ENCODE measurements at places on chromosomes 11 and 22.

- no peak for DNase-seq
Measured at GRCh38 chr22:31853736-31854495, 90.4 kb upstream of the YWHAH start.

- DNase-seq, result no peak
Measured at GRCh38 chr11:126501641-126502040, 146.2 kb downstream of the ST3GAL4 start.

DNA sequence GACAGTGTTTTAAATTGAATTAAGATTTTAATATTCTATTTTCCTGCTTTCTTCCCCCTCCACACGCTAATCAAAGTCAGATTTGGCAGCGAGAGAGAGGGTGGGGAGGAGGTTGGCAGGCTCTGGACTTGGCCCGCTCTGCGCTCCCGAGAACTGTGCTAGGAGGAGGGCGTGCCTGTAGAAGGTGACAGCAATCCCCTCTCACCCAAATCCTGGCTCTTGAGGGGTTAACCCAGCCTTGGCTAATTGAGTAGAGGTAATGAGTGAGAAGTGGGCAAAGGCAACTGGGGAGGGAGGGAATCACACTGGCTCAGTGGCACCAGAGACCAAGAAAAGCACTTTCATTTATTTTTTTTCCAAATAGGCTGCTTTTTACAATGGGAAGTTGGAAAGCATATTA, 42.2 kb downstream of the BUD13 start:
- no peak for DNase-seq

DNA sequence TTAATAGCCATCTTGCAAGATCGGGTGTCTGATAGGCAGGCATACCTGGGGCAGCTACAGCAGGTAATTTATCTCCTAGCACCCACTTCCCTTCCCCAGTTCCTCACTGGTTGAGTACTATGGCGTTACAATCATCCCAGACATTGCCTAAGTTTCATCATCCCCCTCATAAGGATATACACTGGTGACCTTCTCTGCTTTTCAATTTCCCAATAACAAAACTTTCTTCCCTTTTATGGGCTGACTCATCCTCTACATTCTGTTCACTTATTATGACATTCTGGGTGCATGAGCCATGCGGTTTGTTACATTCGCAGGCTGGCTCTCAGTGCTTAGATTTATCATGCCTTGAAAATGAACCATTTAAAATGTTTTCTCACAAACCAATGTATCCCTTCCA, 5.0 kb upstream of the MRPL11 start:
- DNase-seq, result no peak

- DNase-seq, result no peak
Measured at GRCh38 chr11:66326261-66327111, 9.6 kb upstream of the CD248 start.

- no peak for DNase-seq
Measured at GRCh38 chr22:19885841-19886592, 31.3 kb upstream of the GNB1L start.

DNA sequence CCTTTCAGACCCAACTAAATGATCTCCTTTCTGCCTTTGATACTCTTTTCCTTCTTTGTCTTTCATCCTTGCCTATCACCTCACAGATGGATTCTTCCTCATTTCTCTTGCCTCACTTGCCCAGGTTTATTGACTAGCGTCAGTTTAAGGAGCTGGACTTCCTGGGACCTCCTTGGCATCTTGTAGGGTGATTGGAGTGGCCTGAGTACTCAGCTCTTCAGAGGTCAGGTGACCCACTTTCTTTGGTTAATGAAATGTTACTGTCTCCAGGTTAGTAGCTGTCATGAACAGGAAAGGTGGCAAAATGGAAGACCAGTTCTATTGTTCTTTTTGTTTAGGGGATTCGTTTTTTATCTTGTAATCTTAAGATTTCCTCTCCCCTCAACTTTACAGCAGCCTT, 4.6 kb upstream of the BACE1-AS start:
- DNase-seq, result no peak

DNA sequence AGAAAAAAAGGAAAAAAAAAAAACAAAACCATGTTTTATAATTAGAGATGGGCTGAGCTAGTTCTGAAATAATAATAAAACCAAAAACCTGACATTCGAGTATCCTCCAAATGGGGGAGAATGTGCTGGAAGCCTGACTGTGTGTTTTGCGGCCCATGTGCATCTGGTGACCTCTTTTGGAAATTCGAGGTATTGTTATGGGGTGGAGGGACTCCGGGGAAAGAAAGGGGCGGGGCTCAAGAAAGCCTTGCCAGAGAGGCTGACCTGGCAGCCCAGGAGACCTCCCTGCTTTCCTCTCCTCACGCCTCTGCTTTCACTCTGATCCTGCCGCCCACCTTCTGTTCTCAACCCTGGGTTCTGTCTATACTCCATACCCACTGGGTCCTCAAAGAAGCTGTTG, 72.9 kb downstream of the CTTN start:
- no peak for DNase-seq

DNA sequence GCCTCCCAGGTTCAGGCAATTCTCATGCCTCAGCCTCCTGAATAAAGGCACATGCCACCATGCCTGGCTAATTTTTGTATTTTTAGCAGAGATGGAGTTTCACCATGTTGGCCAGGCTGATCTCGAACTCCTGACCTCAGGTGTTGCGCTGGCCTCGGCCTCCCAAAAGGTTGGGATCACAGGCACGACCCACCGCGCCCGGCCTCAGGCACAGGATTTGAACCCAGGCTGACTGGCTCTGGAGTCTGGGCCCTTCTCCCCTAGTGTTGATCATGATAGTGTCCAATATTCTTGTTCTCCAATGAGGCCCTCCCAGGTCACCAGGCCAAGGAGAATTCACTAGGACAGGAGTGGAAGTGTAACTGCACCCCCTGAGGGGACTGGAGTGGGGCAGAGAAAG, 401.9 kb downstream of the LARGE1 start:
- no peak for DNase-seq

DNA sequence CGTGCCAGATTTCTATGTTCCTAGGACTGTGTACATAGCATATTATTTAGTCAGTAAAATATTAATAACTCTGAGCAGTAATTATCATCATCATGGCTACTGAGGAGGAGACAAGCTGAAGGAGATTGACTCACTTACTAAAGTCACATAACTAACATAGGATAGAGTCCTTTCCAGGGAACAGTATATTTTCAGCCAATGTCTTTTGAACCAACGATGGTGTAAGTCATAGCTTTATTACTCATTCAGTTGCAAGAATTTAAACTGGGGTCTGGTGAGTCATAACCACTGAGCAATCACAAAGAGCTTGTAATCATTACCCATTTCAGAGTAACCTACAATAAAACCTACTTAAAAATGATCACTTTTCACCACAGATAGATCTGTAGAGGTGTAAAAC, 1564.8 kb upstream of the TENM4 start:
- DNase-seq, result no peak

DNA sequence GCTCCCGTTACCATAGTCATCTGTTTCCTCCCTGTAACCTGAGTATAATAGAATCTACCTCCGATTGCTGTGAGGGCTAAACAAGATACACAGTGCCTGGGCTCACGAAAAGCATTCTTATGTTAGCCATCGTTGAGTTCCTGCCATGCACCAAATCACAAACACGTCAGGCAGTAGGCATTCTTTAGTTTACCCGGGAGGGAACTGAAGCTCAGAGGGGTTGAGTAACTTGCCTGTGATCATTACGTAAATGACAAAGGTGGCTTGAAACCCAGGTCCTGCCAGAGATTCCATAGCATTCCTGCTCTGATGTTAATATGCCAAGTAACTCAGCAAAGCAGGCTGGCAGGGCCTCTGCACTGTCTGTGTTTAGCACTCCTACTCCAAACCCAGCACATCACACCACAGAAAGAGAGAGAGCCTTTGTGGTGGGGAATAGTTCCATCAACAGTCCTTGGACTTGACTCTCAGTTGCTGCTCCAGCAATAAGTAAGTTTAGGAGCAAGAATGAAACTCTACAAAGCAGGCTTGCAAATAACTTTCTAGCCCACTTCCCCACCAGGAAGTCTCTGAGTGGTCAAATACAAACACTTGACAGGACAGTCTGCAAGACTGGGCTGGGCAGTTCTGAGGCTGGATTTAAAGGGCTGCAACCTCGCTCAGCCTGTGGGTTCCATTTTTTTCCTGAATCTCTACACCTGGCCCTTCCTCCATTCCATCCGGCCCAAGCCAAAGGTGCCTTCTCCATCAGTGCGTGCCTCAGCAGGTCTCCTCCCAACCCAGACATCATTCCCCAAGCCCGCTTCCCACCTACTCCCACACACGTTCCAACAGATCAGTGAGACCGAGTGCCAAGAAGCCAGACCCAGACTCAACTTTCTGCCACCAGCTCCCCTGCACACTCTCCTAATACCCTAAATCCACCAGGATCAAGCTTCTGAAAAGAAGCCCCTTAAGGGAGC, 1.1 kb downstream of the SCN2B start:
- DNase-seq, result no peak

- no peak for DNase-seq
Measured at GRCh38 chr11:120462825-120463224, 48.7 kb upstream of the GRIK4 start.

DNA sequence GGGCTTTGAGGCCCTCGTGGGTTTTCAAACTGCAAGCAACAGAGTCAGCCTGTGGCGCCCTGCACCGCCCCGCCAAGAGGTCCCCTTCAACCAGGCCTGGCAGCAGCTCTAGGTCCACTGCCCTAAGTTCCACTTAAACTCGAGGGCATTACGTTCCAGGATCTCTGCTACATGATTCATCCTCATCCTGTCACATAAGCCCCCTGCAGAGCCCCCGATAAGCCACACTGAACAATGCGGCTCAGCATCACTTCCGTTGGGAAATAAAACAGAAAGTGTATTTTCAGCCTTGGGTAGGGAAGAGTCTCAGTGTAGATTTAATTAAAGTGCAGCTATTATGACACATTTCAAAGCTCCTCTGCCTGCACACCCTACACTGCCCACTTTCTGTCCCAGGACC, 24.6 kb downstream of the SULT4A1 start:
- no peak for DNase-seq

GRCh38 chr22:45647532-45648225, 24.0 kb upstream of the ATXN10 start:
- no peak for DNase-seq

DNA sequence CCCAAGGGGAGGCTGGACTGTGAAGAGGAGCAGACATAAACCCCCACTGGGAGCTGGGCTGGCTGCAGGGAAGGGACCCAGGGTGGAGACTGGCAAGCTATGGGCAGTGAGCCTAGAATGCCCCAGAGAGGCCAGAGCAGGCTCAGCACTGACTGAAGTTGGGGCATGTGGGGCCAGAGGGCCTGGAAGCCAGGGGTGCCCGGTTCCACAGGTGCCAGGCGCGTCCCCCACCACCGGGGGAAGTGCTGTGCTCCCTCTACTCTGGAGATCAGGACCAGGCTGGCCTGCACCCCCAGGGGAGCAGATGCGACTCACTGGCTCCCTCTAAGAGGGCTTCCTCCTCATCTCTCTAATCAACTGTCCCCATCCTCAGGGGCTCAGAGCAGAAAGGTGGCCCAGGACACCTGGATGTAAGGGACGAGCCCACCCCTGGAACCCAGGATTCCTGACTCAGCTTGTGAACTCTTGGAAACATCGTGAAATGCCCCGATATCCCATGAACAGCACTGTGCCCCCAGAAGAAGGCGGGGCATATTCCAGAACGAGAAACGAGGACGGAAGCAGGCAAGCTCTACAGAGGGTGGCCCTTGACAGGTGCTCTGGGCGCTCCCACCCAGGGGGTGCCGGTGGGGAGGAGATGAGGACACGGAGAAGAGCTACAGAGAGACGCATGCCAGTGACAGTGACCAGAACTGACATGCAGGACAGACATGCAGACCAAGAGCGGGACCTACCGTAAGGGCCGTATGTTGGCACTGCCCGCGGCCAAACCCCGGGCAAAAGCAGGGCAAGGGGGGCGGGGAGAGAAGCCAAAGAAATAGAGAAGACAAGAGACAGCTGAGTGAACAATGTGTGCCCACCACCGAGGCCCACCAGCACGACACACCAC, 20.4 kb downstream of the MAFF start:
- DNase-seq, result no peak

Measured in stimulated activated CD8-positive, alpha-beta memory T cell treated with anti-CD3 and anti-CD28 coated beads, Interleukin-4, amount 100 ng/mL, for 24 hours (primary cell).